ENCODE measurements at places on chromosomes 5 and 9. TPM values are rescaled to one million over a fixed set of nuclear protein-coding genes. Genes with fewer than 3 reads are reported as not detected.

GRCh38 chr9:36187414-36187813 is 3.3 kb upstream of the CLTA start:
- DNase-seq, result no peak

- no peak for DNase-seq
Measured at GRCh38 chr5:56681346-56681745, 134.0 kb upstream of the MAP3K1 start.

DNA sequence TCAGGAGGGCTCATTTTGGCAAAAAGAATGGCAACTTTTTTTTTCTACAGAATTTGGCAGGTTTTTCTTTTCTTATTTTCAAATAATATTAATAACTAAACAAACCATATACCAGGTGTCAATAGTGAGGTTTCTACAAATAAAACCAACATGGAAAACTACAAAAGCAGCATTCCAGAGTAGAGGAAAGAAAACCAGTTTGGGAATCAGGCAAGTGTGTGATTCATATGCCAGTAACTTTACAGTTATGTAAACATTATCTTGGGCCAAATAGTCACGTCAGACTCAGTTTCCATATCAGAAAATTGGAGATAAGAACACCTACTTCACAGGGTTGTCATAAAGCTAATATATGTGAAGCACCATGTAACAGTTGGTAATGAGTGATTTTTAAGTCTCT is 51.7 kb downstream of the FBXW11 start:
- no peak for DNase-seq

LRRC70 gene
- 1.8 TPM for total RNA-seq

- no peak for DNase-seq
Measured at GRCh38 chr5:77859306-77859705, 83.2 kb upstream of the TBCA start.

- no peak for DNase-seq
Measured at GRCh38 chr9:31112491-31112890, 1272.0 kb upstream of the ACO1 start.

SHISAL2B gene
- total RNA-seq, result not detected

- DNase-seq, result no peak
Measured at GRCh38 chr5:132392978-132393825, 23.7 kb downstream of the SLC22A5 start.

DNA sequence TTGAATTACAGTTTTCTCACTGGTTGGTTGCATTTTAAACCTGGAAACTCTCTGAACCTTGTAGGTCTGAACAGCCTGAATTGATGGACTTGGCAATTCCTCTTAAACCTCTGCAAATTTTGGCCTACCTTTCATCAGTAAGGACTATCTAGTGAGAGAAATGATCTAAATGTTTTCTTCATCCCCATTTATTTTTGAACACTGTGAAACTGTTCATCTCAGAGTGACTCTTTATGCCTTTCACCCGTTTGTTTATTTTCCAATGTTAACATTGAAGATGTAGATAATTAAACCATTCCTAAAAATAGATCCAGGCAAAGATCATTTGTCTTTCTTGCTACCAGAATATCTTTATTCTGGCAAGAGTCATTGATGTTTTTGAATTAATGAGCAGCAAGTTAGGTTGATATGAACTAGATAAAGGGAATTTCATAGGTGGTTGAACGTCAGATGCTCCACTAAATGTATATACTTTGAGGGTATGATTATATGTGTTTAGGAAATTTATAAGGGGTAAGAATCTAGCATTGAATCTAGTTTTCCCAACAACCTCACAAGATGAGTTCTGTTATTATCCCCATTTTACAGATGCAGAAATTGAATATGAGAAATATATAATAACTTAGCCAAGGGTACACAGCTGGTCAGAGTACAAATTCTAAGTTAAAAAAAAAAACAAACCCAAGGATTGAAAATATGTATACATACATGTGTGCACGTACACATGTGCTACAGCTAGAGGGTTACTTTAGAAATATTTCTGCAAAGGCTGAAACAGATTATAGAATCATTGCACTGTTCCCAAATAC is 3.4 kb downstream of the CPEB4 start:
- DNase-seq, result no peak

DNA sequence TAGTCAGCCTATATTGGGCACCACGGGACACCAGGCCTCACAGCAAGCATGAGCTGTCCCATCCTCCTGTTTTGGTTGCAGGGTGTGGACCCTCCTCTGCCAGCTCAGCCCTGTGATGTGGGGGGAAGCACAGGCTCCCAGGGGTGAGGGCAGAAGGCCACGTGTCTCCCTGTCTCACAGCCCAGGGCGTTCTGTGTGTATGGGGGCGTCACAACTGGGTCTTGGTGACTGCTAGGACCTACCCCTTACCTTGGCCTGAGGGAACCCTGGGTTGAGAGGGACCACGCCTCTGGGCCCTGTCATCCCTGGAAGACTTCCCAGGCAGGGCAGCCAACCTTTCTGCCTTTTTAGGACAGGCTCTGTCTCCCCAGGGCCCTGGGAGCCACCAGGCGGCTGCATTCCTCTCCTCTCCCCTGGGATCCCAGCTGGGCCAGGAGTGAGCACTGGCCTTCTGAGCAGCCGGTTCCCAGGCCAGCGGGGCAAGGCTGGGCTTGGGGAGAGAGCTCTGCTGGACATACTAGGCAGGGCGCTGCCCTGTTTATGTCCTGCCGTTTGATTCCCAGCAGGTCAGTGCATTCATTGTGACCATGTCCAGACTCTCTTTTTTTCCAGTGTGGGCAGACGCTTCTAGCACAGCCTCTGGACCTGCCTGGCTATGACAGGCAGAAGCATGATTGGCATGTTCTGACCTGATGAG is 97.4 kb downstream of the DAB2IP start:
- no peak for DNase-seq

N4BP3 gene
- total RNA-seq, result 14.0 TPM

FUT7 gene
- not detected for total RNA-seq

DNA sequence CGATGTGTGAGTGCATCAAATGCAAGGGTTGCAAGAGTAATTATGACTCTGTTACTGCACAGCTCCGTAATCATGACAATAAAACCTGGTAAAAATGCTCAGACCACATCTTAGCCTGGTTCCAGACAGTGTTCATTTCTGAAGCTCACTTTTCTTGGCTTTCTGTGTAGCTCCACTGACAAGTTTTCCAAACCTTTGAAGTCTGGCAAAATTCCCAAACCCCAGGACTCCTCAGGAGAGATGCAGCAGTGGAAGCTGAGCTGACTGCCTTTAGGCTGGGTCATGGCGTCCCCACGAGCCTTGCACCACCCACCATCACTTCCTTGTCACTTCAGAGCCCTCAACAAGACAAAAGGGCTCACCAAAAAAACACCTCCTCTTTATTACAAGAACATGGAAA is 131.6 kb upstream of the TAS2R1 start:
- DNase-seq, result no peak

GRCh38 chr5:36029914-36030313 is 36.8 kb downstream of the UGT3A2 start:
- no peak for DNase-seq

DNA sequence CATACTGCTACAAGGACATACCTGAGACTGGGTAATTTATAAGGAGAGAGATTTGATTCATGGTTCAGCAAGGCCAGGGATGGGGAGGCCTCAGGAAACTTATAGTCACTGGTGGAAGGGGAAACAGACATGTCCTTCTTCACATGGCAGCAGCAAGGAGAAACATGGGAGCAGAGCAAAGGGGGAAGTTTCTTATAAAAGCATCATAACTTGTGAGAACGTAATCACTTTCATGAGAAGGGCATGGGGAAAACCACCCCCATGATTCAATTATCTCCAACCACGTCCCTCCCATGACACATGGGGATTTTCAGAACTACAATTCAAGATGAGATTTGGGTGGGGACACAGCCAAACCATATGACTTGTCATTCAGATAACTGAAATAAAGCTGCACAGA is 100.9 kb downstream of the ST8SIA4 start:
- DNase-seq, result no peak

SCGB3A2 gene
- total RNA-seq, result not detected

WNT8A gene
- total RNA-seq, result not detected

GRCh38 chr5:125396462-125396861 is 650.0 kb upstream of the ZNF608 start:
- no peak for DNase-seq

CDX1 gene
- 0.26 TPM for total RNA-seq

- no peak for DNase-seq
Measured at GRCh38 chr5:81719743-81720345, 31.1 kb downstream of the SSBP2 start.

GRCh38 chr5:126939887-126940286 is 90.5 kb downstream of the MARCHF3 start:
- DNase-seq, result no peak

WDR38 gene
- not detected for total RNA-seq

PROB1 gene
- total RNA-seq, result 0.44 TPM

- DNase-seq, result no peak
Measured at GRCh38 chr5:137357436-137357835, 141.7 kb downstream of the SPOCK1 start.

DNA sequence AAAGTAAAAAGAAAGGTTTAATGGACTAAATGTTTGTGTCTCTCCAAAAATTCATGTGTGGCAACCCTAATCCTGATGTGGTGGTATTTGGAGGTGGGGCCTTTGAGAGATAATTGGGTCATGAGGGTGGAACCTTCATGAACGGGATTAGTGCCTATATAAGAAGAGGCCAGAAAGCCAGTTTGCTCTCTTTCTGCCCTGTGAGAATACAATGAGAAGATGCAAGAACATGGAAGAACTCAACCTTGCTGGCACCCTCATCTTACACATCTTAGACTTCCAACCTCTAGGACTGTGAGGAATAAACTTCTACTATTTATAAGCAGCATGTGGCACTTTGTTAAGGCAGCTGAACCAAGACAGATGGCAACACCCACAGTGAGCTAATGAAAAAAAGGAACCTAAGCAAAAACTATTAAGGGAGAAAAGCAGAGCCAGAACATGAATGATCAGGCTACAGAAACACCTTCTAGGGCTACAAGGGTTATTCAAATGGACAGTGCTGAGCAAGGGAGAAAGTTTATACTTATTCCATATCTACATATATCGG is 159.5 kb downstream of the PLK2 start:
- DNase-seq, result no peak

MELK gene
- total RNA-seq, result 1.9 TPM

DNA sequence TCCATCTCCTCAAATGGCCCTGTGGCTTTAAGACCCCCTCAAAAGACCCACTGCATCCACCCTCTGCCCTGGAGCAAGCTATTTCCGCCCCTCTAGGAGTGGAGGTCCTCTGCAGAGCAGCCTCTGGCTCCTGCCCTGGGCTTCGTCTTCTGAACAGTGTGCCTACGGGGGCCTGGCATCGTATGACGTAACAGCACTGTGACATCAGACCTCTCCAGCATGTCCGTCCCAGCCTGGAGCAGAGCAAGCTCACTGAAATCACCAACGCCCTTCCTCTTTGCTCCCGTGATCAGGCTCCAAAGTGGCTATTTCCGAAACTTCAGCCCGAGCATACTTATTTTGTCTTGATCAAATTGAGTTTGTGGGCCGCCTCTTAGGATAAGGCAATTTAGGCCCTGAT is 69.1 kb upstream of the PTCH1 start:
- no peak for DNase-seq
